ENCODE measurements at places on chromosomes 12 and 14. TPM values are rescaled to one million over a fixed set of nuclear protein-coding genes. Genes with fewer than 3 reads are reported as not detected.

Gene GZMH
- total RNA-seq, result 4.0 TPM

Gene PTGER2
- 68.0 TPM for total RNA-seq

DNA sequence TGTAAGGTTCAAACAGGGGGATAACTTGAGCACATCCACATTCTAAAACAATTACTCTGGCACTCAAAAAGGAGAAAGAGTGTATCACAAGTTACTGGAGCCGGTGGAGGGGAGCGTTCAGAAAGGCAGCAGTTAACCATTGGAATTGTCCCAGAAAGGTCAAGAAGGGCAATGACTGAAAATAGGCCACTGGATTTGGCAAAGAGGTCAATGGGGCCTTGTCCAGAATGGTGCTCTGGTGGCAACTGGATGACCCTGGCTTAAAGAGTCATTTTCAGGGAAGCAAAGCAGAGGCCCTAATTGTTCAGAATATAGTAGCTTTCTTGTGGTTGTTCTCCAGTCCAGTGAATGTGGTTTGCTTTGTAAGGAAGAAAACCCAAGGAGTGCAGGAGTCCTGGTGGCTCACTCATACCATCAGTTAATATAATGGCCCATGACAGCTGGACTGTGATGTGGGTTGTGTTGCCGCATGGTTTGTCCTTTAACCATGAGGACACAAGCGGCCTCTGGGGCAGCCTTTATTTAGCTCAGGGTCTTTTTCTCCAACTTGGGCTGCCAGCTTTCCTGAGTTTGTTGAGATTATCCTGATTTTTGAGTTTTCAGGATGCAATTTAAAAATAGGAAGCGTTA, 142.8 kb upstream of the PELI2 start:
- DNase-seq, result no peak

GRCh38 chr14:93493054-93493453, 62.3 kb downstream of the UNC79 start:
- no peak for DNase-seq

GRCh38 chr12:3732901-3733300, 20.0 kb downstream of the CRACR2A start:
- DNase-seq, result no peak

DNA sequence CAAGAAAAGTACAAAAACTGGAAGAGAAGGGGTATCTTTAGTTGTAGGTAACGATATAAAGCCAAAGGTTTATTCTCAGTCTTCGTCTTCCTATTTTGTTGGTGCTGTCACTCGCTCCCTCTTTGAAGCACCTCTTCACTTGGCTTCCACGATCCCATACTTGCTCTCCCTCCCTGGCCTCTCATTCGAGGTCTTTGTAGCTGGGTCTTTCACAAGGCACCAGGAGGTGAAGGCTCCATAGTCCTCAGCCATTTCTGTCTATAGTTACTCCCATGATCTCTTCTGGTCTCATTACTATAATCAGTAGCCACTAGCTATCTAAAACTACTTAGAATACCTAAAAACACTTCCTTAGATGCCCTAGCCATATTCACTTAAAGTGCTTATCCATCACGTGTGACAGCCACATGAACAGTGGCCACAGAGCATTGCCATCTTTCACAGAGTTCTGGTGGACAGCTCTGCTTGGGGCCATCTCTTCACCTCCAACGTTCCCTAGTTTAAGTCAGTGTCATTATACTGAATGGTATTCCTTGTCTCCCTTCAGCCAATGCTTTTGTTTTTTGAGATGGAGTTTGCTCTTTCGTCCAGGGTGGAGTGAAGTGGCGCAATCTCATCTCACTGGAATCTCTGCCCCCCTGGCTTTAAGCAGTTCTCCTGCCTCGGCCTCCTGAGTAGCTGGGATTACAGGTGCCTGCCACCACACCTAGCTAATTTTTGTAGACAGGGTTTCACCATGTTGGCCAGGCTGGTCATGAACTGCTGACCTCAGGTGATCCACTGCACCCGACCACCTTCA, 57.1 kb downstream of the ATP2A2 start:
- DNase-seq, result no peak

DNA sequence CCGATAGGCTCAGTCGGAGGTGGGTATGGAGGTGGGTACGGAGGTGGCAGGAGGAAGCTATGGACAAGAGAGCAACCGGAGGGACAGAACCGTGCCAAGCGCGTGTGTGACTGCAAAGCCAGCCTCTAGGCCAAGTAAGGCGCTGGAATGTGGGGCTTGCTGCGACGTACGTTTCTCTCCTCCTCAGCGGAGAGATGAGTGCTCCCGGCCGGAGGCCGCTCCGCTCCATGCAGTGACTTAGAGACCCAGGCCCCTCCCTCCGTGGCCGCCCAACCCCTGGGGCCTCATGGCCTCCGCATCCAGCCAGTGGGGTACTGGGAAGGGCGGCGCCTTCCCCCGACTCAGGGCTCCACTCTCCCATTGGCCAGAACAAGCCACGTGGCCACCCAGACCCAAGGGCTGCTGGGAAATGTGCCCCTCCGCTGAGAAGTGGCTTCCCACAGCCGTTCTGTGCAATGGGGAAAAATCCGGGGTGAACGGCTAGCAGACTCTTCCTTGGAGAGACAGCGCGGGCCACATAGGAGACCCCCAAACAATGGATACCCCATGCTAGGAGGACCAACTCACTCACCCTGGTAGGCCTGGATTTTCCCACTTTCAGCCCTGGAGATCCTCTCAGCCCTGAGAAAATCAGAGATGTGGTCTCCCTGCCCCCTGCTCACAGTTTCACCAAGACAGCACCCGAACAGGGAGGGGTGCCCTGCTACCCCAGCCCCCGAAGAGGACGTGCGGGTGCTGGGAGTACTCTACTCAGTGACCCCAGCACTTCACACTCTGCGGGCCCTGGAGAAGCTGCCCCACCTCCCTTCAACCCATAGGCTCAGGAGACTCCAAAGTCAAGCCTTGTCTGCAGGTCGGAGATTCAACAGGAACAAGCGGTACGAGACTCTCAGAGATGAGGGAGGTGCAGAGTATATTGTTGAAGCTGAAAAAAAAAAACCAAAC, 66.7 kb downstream of the RIMBP2 start:
- no peak for DNase-seq

GRCh38 chr12:31629756-31630732, 29.4 kb upstream of the ETFBKMT start:
- DNase-seq, result no peak

DNA sequence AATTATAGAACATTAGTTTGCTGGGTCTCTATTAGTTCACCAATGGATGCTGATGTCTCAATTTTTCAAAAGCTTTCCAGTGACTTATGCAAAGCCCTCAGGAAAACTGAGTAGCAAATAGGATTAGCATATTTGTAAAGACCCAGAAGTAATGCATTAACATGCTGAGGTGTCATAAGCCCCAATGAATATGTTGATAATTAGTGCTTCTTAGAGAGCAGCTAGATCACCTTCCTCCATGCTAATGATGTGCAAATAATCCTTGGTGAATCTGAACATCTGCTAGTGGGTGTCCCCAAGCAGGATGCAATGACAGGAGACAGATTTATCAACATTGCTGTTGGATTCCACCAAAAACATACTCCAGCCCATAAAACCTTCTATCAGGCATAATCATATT, 19.0 kb downstream of the IFNG start:
- DNase-seq, result no peak

Data from T-cell (primary cell).